ACHN (cell line): ENCODE measurements at places on chromosomes 3 and 15.
A peak's percentile ranks its signal among the peaks of the same experiment; 100 is the strongest.

- no peak for DNase-seq
Measured at GRCh38 chr3:195906865-195907683, 1.3 kb downstream of the TNK2 start.

- peak; percentile 50 for DNase-seq
Measured at GRCh38 chr15:78422571-78423340, 15.3 kb upstream of the IREB2 start.

DNA sequence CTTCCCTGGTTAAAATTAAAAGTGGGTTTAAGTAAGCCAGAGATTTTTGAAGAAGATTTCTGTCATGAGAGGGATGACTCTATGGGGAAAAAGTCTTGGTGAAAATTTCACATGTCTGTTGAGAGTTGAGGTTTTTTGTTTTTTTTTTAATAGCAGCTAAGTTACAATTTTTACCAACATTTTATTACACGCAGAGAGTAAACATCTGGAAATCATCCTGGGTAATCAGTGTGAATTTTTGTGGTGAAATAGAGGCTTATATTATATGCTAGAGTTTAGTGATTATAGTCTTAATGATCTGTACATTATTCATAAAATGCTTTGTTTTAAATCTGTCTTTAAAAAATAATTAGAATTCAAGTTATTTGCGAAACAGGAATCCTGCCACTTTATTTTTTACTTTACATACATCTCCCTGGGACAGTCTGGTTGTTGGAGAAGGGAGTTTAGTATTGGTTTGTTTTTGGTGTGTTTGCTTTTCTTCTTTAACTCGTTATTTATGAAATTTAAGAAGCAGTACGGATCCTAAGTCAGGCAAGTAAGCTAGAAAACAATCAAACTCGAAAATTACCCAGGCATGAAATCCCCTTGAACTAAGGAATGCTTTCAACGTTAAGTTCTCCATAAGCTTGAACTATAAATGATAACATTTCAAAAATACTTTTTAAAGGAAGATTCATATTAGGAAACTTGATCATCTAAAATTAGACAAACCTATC is 143.4 kb upstream of the TSC22D2 start:
- DNase-seq: no peak

GRCh38 chr3:24220859-24221657 is 273.6 kb downstream of the THRB start:
- DNase-seq: peak; percentile 90

- no peak for DNase-seq
Measured at GRCh38 chr15:80202016-80202315, 49.2 kb downstream of the FAH start.

DNA sequence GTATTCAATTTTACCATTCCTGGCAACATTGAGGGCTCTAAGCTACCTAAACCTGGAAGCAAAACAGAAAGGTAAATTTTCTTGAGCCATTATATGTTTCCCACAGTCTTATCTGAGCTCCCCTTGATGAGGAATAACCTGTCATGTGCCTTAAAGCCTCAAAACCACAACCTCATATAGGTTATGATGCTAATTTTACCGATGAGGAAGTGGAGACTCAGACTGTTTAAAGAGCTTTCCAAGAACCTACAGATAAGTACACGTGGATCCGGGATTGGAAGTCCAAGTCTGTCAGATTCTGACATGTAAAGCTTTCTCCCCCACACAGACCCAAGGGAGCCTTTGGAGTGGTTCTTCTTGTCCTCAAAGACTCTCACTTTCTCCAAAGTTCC is 140.5 kb downstream of the SEMA6D start:
- DNase-seq: no peak

GRCh38 chr3:37666618-37667017 is 195.1 kb upstream of the CTDSPL start:
- DNase-seq: no peak

GRCh38 chr15:61459785-61460707 is 230.9 kb upstream of the RORA start:
- DNase-seq: no peak

DNA sequence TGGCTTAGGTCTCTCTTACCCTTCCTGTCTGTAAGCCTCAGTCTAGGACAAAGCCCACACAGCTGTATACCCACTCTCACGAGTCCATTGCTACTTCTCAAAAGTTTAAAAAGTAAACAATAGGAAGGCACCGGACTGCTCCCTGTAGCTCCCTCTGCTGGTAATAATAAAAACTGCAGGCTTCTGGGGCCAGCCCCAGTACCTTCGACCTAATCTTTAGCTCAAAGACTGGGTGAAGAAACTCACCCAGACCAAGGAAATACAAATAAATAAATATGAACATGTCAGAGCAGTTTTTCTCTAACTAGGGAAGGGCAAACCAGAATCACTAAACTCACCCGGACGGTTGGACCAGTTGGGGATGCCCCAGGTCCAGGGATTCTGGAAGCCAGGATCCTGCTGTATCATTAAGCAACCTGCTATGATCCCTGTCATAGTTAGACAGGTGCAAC is 5.0 kb downstream of the FAM219B start:
- peak; percentile 46 for DNase-seq

DNA sequence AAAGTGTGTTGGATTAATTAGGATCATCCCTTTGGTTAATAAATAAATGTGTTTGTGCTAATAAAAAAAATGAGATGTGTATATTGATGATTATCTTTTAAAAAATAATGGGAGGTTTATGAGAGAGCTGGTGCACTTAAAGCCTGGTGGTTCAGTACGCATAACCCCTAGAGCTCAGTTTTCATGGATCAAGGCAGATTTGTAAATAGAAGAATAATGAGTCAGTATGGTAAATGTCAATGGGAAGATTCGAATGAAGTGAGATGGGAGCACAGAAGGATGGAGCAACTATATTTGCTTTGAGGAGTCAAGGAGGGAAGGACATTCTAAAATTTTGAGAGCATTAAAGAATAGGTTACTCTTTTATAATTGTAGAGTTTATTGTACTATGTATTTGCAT is 35.4 kb downstream of the AKAP13 start:
- DNase-seq: no peak

GRCh38 chr15:63530752-63531299 is 26.4 kb downstream of the USP3 start:
- no peak for DNase-seq

DNA sequence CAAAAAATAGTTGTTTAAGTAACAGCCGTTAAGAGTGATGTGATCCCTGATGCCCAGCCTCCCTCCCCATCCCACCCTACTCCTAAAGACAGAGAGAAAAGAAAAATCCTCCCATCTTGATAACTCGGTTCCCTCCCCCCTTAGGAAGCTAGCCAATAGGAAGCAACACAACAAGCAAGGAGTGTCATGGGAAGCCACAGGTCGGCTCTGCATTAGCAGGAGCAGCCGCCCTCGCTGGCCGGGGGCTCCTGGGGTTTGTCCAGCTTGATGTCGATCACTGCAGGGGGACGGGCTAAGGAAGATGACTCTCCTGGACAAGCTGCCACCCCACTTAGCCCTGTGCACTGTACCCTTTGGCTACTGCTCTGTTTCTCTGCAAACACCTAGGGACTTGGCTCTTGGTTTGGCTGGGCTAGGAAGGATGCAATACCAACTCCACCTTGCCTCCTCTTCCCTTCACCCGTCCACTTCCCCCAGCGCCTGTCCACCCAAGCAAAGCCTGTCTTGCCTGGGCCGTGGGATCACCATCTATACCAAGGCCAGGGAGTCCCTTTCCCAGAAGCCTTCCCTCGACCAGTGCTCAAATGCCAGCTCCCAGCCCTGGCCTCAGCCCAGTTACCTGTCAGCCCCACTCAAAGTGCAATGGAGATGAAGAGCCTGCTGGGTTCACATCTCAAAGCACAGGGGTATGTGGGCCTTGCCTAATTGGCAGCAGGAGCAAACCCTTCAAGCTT is 23.1 kb downstream of the SRPRB start:
- DNase-seq: no peak

DNA sequence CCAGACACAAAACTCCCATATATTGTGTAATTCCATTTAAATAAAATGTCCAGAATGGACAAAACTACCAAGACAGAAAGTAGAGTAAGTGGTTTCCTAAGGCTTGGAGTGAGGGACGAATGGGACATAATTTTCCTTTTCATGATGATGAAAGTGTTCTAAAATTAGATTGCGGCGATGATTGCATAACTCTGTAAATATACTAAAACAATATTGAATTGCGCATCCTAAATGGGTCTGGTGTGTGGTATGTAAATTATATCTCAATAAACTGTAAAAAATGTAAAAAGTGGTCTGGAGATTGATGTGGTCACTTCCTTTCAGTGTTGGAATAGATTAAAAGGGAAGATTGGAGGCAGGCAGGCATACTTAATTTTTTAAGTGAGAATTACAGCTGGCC is 105.9 kb upstream of the KCNAB1 start:
- no peak for DNase-seq

- no peak for DNase-seq
Measured at GRCh38 chr3:101858464-101859030, 9.2 kb downstream of the NFKBIZ start.

DNA sequence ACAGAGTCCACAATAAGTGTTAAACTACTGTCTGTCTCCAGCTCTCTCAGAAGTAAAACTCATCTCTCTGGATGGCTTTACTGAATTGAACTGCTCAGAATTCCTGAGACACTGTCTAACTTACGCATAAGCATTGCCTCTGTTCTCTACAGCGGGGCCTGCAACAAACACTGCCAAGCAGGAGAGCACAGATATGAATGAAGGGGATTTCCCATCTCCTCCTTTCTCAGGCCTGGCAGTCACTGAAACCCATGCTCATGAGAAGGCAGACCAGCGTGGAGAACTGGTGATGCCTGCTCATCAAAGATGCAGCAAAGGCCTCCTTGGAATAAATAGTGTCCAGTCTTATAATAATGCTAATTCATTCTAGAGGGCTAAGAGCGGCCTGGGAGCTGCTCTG is 10.3 kb downstream of the RASGRP1 start:
- DNase-seq: no peak

DNA sequence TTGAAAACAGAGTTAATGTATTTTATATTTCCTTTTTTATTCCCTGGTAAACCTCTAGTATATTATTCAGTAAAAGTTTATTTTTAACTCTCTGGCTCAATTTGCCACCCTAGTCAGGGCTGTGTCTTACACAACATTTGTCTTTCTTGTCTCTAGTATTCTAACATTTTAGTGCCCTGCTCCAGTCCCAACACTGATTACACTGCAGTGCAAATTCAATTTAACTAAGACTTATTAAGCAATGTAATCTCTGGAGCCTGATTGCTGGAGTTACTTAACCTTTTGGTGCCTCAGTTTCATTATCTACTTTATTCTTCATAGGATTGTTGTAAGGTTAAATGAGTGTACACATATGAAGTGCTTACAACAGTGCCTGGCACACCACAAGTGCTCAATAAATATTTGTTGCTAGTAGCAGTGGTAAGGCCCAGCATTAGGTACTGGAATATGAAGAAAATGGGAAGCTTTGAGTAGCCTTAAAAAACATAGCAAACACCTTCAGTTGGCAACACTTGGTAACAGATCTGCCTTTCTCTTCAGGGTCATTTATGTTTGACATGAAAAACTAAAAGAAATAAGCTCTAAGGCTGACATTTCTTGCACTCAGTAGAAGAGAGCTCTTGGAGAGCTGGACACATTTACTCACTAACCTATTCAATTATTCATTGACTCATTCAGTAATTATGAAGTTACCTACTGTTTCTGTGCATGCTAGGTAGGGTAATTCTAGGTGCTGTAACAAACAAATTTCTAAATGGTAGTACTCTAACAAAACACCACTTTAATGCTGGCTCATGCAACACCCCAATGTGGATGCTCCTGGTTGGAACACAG is 364.5 kb upstream of the EPHA3 start:
- DNase-seq: no peak

- no peak for DNase-seq
Measured at GRCh38 chr3:158058495-158059130, 47.6 kb downstream of the SHOX2 start.

GRCh38 chr3:164155400-164155799 is 922.9 kb downstream of the SI start:
- DNase-seq: no peak

DNA sequence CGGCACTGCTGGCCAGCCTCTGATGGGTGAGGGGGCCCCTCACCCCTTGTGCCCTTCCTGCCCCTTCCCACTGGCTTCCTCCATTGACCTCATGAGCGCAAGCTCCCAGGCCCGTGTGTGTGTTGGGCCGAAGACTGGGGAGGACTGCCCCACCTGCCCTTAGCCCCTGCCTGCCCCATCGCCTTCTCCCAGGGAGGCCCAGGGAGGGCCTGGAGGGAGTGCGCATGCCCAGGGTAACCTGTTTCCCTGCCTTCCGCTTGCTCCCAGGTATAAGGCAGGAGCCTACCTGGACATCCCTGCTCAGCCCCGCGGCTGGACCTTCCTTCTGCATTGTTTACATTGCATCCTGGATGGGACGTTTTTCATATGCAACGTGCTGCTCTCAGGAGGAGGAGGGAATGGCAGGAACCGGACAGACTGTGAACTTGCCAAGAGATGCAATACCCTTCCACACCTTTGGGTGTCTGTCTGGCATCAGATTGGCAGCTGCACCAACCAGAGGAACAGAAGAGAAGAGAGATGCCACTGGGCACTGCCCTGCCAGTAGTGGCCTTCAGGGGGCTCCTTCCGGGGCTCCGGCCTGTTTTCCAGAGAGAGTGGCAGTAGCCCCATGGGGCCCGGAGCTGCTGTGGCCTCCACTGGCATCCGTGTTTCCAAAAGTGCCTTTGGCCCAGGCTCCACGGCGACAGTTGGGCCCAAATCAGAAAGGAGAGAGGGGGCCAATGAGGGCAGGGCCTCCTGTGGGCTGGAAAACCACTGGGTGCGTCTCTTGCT is 8.8 kb downstream of the DLL4 start:
- peak; percentile 87 for DNase-seq

DNA sequence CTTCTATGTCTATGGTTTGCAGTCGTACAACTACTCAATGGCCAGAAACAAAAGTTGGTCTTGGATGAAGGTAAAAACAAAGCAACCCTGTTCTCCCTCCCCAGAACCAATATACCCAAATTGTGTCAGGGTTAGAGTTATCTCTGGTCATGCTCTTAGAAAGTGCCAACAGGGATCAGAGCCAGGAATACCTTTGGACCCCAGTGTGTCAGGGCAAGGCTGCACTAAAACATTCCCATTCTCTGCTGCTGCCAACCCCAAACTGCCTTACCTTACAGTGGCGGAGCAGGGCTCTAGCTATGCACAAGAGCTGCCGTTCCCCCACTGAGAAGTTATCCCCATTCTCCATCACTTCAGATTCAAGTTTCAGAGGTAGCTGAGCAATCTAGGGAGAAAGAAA is 42.4 kb upstream of the PARL start:
- no peak for DNase-seq

DNA sequence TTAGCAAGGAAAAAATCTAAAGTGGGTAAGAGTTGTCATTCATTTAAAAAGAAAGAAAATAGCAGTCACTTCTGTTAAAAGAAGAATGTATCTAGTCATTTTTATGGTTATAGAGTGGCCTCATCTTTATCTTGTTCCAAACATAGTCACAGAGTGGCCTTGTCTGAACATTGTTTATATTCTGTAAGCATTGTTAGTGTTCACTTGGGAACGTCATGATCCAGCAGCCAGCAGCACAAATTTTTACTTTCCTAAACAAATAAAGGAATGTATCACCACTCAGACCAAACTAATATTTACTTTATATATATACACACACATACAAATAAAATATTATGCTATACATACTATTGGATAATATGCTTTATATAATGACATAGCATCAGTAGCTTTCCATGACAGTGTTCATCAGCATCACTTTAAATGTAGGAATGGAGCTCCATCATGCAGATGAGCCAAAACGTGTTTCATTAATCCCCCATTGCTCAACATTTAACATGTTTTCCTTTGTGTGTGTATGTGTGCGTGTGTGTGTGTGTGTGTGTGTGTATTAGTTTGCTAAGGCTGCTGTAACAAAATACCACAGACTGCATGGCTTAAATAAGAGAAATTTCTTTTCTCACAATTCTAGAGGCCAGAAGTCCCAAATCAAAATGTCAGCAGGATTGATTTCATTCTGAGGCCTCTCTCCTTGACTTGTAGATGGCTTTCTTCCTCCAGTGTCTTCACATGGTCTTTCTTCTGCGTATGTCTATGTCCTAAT is 39.6 kb upstream of the GYG1 start:
- no peak for DNase-seq
